ENCODE measurements at places on chromosomes 6 and 20.

GRCh38 chr6:137309078-137309762, 90.0 kb upstream of the IFNGR1 start:
- no peak for DNase-seq

- DNase-seq, result peak; percentile 19
These were observed 208.8 kb upstream of the SUPT3H start for GRCh38 chr6:45586216-45587171.

DNA sequence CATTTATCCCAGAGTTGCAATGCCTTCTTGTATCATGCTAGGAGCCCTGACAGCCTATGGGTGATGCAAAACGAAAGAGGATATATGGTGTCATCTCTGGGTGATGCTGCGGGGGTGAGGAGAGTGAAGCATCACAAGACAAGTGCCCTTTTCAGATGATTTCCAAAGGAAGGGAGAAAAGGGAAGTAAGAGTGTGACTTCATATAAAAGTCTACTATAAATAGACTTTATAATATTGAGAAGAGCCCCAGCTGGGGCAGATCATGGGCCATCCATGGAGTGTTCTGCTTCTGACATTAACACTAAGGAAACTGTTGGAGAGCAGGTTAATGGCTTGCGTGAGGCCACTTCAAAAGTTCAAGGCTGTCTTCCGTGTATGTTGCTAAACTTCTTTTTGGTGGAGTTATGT, 4.4 kb downstream of the CD83 start:
- DNase-seq, result no peak

- no peak for DNase-seq
These were observed 704.2 kb upstream of the MAP3K7 start for GRCh38 chr6:91291071-91291470.

All from stimulated activated CD8-positive, alpha-beta memory T cell treated with anti-CD3 and anti-CD28 coated beads, Interleukin-4, amount 100 ng/mL, for 1 hour (primary cell).